ENCODE measurements at places on chromosomes 5 and 9.

DNA sequence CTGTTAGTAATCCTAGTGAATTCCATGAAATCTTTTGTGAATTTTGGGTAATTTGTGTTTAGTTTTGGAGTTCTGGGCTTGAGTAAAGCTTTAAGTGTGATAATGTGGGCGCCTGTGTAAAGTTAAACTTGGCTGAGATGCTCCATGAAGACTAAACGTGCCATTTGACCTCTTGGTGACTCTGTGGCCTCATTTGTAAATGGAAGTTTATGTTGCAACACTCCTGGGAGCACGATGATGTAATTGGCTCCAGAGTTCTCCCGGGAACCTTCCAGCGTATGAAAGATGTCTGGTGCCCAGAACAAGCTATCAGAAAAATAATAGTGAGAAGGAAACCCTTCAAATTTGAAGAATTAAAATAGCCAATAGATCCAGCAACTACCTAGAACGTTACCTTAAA, 981.2 kb downstream of the TLE4 start:
- DNase-seq: no peak

DNA sequence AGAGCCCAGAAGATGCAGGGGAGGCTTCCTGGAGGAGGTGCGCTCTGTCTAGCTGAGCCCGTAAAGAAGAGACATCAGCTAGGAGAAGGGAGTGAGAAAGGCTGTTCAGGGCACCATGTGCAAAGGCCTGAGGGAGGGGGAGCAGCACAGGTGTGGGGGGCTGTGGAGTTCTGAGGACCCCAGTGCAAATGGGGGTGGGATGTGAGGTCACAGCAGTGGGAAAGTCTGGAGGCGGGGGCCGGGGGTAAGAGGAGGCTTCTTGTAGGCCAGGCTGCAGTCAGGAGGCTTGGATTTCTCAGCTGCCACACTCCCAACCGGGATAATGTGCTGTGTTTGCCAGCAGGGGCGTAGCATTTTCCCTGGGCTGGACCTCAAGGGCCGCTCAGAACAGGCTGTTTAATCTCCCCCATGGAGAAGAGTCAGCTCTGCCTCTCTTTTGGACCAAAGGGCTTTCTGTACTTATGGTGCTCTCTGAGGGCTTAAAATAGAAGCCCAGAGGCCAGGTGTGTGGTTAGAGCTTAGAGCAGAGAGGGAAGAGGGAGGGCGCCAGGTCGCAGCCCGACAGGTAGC, 5.7 kb downstream of the NEURL1B start:
- no peak for DNase-seq

- DNase-seq: no peak
These were observed 28.2 kb downstream of the CACNA1B start for GRCh38 chr9:137905740-137906139.

DNA sequence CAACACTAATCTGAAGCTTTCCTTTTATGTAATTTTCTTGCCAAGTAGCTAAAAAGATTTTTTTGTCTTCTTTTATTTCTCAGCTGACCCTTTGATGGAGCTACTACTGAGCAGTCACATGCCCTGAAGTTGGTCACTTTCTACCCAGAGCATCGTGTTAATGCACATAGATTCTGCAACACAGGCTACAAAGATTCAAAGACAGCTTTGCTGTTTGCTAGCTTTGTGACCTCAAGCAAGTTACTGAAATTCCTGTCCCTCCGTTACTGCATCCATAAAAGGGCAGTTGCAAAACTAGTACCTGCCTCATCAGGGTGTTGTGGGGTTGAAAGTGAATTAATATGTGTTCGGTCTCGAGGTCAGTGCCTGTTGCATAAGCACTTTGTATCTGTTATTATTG, 179.9 kb downstream of the GAS1 start:
- peak; percentile 45 for DNase-seq

- DNase-seq: no peak
These were observed 27.1 kb upstream of the SEMA4D start for GRCh38 chr9:89524963-89525362.

DNA sequence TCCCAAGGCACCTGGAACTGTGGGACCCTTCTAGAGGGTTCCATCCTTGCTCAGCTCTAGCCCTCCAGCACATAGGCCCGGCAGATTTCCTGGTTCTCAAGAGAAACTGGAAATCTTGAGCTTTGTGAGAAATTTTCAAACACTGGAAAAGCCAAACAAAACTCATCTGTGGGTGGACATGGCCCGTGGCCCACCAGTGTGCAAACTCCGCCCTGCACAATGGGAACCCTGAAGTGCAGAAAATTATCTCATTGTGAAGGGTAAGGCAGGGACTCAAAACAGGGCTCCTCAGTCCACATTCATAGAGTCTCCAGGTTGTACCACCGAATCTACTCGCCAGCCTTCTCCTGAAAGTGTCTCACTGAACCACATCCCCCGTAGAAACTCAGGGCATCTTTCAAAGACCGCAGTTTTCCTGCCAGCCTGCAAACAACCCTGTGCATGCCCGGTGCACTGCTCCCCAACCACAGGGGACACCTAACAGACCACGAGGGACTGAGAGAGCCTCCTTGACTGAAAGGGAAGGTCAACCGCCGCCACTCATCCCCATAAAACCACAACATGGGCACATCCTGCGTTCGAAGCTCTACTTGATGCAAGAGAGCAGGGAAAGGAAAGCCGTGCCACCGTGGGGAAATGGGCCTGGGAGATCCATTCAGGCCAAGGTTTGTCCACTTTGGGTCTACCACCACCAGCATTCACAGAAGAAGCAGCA, 18.1 kb downstream of the ADAMTS2 start:
- no peak for DNase-seq

DNA sequence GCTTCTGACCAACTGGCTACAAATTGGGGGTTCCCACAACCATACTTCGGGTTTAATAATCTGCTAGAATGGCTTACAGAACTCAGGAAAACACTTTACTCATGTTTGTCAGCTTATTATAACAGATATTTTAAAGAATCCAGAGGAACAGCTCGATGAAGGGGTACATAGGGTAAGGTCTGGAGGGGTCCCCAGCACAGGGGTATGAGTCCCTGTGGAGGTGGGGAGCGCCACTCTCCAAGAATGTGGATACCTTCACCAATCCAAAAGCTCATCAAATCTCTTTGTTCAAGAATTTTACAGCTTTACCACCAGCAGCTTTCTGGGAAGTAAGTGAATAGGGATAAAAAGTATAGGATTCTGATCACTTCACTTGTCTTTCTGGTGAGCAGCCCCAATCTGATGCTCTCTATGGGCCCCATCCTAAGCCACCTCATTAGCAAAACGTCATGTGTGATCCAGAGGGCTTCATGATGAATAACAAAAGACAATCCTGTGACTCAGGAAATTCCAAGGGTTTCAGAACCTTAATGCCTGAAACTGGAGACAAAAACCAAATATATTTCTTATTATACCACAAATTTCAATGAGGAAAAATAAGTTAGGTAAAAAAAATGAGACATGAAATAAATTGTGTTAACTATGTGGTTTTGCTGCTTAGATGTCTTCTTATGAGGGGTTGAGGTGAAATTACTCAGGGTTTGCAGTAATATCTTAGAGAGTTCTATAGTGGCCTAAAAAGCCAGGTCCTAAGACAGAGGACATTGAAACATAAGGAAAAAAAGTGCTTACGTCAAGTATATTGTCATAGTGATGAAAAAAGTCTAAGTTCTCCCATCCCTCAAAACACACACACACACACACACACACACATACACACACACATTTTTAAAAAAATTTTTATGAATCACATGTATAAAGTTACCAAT, 290.5 kb downstream of the ANXA1 start:
- DNase-seq: peak; percentile 60

- DNase-seq: no peak
These were observed 15.4 kb downstream of the REEP5 start for GRCh38 chr5:112906637-112907036.

- no peak for DNase-seq
These were observed 43.6 kb upstream of the CLK4 start for GRCh38 chr5:178670351-178670885.

DNA sequence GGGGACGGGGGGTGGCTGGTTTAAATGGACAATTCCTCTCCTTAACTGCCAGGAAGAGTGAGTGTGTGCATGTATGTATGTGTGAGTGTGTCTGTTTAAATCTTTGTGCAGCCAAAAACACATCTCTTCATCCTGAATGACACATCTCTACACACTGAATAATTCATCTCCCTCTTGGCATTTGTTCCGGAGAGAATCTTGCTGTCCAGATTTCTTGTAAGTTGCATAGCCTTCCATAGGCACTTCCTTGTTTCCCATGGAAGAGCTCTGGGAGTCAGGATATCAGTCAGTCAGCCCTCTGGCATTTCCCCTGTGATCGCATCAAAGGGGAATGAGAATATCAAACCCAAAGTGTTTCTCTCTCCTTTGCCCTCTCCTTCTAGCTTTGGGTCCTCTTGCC, 74.7 kb downstream of the WWC1 start:
- DNase-seq: peak; percentile 98

DNA sequence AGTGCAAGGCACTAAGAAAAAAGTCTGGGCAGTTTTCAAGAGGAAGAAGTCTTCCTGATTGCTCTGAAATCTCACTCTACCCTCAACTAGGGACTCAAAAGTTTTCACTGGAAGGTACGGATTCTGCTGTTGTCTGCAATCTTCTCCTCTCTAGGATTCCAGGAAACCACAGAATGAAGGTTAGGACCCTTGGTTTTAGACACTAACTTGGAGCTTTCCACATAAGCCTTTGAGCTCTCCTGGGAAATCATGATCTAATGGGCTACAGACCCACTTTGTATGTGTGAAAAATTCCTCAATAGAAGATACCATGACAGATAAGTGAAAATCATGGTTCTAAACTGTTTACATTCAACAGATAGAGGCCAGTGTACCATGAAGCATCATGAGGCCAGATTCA, 265.1 kb downstream of the PSAT1 start:
- DNase-seq: peak; percentile 57

- DNase-seq: no peak
These were observed 492 bp downstream of the ATG12 start for GRCh38 chr5:115840873-115841272.

GRCh38 chr5:81631124-81631523, 119.8 kb downstream of the SSBP2 start:
- no peak for DNase-seq

DNA sequence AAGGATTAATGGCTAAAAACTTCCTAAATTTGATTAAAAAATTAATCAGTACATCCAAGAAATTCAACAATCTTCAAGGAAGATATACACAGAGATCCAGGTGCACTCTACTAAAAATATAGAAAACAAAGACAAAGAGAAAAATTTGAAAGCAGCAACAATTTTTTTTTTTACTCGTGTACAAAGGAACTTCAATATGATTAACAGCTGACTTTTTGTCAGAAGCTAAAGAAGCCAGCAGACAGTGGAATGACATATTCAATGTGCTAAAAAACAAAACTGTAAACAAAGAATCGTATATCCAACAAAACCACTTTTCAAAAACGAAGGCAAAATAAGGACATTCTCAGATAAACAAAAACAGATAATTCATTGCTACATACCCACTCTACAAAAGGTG, 234.6 kb downstream of the FSTL4 start:
- DNase-seq: no peak

DNA sequence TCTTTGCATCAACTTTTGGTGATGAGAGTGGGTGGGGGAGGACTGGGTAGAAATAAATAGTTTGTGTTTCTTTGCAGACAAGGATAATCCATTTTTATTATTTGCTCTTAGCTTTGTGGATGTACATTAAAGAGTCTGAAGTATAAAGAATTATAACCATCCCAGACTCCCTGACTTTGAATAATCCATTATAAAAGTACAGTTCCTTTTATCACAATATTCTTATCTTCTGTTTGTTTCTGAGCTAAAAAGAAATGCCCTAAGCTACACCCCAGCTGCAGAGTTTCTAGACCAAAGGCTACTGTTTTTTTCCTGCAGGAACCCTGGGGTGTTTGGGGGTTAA, 77.9 kb downstream of the NDFIP1 start:
- DNase-seq: no peak

- DNase-seq: peak; percentile 47
These were observed 195.6 kb downstream of the KIAA0825 start for GRCh38 chr5:94422812-94423211.

GRCh38 chr9:135508211-135508820, 7.8 kb downstream of the MRPS2 start:
- DNase-seq: no peak

DNA sequence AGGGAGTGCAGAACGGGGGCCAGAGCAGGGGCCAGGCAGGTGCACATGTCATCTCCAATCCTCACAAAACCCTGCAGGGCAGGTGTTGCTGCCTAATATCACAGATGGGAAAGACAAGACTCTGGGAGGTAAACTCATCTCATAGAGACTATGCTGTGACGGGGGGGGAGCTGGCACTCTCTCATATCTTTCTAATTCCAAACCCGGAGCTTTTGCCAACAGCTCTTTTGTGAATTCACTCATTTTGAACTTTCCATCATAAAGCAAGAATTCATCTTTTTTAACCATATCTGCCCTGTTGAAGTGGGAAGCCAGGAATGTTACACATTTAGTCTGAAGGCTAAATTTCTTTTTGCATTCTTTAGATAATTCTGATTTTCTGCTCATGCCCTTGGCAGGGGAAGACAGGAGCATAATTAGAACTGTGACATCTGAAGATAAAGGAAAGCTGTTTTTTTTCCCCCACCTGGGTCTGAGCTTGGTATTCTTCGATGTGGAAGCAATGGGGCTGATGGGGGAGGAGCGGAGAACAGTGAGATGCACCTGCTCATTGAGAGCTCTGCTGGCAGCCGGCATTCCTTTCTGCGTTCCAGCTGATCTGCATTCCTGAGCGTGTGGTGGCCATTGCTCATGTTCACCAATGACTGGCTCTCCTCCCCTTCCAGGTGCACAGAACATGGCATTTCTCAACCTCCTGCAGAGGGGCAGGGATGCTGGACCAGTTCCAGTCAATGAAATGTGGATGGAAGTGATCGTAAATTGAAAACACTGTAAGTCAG, 159.2 kb downstream of the NSG2 start:
- DNase-seq: no peak

DNA sequence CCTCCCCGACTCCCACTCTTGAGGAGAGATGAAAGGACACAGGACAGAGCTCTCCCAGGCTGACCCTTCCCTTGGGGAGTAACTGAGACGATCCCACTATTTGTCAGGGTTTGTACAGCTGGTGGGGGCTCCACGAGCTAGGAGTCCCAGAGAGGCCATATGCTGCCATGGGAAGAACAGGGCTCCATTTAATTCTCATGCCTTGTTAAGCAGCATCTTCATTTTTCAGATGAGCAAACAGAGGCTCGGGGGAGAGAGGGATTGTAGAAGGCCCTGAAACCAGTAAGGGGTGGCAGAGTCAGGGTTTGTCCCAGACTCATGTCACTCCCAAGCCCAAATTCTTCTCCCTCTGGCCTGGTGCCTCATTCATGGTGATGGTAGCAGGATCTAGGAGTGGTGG, 176.4 kb downstream of the NSG2 start:
- DNase-seq: no peak

GRCh38 chr5:150253416-150254208, 36.0 kb downstream of the CAMK2A start:
- DNase-seq: no peak

DNA sequence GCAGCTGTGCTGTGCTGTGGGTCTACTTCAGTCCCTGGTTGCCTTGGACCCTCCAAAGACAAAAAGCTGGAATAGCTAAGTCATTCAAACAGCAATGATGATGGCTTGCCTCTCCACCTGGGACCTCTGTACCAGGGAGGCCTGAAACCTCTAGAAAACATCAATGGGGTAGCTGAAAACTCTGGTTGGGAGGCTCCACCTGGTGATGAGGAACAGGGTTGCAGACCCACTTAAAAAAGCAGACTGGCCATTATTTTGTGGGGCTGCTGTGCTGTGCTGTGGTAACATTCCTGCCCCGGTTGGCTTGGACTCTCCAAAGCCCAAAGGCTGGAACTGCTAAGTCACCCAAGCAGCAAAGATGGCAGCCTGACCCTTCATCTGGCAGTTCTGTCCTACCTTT, 839.3 kb upstream of the ARRDC3 start:
- DNase-seq: no peak
